ENCODE measurements at places on chromosomes 1 and 21.

GRCh38 chr1:111976332-111976731, 13.1 kb downstream of the KCND3 start:
- DNase-seq = no peak

- no peak for DNase-seq
Measured at GRCh38 chr1:39103328-39104157, 77.4 kb downstream of the NDUFS5 start.

- no peak for DNase-seq
Measured at GRCh38 chr1:232209357-232209756, 420.6 kb downstream of the SIPA1L2 start.

- DNase-seq = no peak
Measured at GRCh38 chr1:147451628-147452027, 89.7 kb upstream of the BCL9 start.

GRCh38 chr1:162706606-162707005, 74.3 kb downstream of the DDR2 start:
- no peak for DNase-seq

GRCh38 chr1:100360790-100361510, 8.6 kb downstream of the CDC14A start:
- DNase-seq = no peak

DNA sequence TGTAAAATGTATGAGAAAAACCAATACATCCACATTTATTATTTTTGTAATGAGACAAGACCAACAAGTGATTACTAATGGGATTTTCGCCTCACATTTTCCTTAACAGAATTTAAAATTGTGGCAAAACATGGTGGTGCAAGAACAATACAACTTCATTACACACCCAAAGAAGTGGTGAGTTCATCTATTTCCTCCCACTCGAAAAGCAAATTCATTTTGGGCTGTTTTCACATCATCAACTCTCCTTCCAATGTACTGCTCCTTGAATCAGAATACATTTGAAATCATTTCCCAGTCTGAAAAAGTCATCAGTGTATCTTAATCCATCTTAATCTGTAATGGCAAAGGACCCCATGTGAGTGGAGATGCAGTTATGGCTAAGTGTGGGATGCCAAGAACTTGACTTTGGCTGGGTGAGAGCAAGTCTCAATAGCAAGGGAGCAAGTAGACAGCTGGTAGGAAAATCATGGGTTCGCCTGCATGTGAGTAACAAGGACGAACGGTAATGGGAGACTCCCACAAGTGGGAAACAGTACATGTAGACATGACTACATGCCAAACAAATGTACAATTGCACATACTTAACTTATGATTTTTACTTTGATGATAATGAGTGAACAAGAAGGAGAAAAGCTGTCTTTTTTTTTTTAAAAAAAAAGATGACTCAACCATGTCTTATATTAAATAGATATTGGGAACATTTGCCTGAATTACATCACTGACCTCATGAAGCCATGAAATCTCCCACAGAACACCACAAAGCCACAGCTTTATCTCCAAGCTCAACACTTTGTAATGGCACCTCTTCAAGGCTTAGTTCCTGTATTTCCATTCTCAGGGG, 46.0 kb downstream of the RUNX1 start:
- no peak for DNase-seq

GRCh38 chr1:62901650-62902049, 117.7 kb downstream of the ATG4C start:
- no peak for DNase-seq

DNA sequence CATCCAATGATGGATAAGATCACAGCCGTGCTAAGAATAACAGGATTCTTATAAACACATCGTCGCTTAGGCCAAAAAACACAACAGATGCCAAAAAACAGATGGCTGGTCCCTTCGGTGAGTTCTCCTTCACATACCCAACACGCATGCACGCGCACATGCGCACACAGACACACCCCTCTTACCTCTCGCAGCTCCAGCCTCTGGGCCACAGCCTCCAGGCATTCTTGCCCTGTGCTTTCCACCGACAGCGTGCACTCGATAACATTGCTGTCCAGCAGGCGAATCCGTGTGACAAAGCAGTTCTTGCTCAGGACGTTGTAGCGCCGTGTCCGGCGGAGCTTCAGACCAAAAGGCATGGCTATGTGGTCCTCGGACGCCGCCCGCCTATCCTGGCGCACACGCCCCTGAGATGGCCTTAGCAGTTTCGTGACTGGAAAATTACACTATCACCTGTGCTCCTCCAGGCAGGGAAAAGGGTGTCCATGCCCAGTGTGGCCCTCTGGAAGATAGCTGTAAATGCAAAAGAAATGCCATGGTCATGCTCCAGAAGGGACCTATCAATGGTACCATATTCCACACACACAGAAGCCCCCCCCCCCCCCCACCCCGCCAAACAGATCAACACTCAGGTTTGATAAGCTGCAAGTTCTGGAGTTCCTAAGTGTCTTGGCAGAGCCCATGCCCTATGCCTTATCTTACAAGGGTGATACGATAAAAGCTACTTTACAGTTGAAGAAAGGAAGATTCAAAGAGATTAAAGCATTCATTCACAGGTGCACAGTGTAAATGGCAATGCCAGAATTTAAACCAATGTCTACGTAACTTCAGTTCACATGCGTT, 86.7 kb downstream of the PTPN14 start:
- DNase-seq = no peak

DNA sequence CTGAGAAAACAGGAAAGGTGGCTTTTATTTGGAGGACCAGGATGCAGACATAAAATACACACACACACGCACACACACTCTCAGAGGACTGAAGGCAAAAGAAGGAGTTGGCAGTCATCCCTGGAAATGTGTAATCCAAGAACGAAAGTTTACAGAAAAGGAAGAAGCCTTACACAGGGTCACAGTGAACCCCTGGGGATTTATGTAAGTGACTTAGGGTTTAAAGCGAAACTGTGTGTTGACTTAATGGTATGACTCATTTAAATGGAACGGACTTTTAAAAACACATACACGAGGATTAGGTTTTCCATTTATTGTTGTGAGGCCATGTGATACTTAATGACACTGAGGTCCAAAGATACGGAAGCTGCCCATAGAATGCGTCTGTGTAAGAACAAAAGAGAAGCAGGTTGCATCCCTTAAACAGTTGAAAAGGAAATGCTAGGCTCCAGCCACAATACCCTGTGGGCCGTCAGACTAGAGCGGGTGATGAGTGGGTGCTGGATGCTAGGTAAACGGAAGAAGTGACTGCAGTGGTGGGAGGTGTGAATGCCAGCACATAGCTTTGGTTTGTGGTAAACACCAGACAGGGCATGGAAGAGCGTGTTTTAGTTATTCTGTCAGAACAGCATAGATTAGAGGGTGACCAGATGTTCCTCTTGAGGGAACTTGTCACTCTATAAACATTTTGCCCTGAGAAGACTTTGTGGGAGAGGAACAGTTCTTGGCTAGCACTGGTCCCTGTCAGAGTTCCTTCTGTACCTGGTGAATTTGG, 21.6 kb upstream of the BCL10 start:
- DNase-seq = peak; percentile 16

DNA sequence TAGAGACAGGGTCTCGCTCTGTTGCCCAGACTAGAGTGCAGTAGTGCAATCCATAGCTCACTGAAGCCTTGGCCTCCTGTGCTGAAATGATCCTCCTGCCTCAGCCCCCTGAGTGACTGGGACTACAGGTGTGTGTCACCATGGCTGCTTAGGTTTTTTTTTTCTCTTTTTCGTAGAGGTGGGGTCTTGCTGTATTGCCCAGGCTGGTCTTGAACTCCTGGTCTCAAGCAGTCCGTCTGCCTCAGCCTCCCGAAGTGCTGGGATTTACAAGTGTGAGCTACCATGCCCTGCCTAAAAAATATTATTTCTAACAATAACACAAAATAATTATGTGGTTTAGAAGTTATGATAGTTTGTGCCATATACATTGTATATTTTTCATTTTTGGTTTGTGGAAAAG, 9.9 kb downstream of the CAMTA1 start:
- DNase-seq = no peak

- DNase-seq = no peak
Measured at GRCh38 chr1:245825128-245825901, 670.5 kb downstream of the KIF26B start.

DNA sequence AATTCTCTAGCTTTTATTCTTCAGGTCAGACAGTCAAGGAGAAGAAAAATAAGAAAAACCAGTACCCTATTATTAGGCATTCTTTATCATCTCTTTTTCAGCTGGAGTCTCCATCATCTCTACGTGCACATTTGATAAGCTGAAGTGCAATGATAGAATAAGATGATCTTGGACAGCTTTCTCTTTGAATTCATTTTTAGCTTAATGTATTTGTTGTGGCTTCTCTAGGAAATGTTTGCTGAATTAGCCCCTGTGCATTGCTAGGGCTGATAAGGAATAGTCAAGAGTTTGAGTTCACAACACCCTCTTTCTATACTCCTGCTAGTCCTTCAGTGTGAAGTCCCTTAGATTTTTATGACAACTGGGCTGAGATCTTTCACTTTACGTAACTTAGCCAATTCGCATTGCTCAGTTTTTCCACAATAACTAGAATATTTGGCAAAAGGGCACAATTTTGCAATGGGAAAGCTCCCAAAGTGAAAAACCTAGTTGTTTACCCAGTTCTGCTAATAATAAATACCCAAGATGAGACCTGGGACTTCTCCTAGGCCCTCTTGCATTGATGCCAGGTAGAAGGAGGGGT, 7.0 kb upstream of the KCNJ15 start:
- no peak for DNase-seq

DNA sequence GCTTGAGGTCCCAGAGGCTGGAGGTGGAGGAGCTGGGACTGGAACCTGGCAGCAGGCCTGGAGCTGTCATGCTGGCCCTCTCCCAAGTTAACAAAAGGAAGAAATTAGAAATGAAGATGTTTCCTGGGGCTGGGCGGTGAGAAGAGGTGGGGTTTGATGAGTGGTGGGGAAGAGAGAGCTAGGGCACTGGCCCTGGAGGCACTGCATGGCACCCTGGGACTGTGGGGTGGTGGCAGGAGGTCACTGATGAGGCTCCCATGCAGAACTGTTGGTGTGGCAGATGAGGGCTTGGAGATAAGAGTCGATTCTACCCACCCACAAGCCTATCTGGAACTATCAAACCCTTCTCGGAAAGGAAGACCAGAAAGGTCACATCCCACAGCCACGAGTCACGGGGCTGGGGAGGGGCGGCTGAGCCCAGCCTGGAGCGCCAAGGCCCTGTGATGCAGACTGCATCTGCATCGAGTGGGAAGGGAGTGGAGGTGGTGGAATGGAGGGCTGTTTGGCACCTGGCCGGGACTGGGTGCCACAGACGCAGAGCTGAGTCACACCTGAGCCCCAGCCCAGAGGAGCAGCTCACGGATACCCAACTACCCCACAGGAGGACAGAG, 29.4 kb downstream of the MRPL37 start:
- no peak for DNase-seq

DNA sequence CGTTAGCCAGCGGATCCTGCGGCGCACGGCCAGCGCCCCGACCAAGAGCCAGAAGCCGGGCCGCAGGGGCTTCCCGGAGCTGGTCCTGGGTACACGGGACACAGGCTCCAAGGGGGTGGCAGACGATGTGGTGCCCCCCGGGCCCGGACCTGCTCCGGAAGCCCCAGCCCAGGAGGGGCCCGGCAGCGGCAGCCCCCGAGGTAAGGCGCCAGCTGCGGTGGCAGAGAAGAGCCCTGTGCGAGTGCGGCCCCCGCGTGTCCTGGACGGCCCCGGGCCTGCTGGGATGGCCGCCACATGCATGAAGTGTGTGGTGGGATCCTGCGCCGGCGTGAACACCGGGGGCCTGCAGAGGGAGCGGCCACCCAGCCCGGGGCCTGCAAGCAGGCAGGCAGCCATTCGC, 24.2 kb downstream of the PANK4 start:
- DNase-seq = no peak

DNA sequence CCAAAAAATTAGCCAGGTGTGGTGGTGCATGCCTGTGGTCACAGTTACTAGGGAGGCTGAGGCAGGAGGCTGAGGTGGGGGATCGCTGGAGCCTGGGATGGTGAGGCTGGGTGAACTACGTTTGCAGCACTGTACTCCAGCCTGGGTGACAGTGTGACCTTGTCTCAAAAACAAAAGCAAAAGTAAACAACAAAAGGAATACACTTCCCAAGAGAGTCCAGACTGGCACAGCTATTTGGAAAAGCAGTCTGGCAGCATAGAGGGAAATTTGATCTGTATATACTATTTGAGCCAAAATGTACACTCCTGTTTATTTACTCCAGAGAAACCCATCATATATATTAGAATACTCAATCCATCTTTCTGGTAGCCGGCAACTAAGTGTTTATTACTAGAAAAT, 107.0 kb upstream of the HMCN1 start:
- DNase-seq = no peak

DNA sequence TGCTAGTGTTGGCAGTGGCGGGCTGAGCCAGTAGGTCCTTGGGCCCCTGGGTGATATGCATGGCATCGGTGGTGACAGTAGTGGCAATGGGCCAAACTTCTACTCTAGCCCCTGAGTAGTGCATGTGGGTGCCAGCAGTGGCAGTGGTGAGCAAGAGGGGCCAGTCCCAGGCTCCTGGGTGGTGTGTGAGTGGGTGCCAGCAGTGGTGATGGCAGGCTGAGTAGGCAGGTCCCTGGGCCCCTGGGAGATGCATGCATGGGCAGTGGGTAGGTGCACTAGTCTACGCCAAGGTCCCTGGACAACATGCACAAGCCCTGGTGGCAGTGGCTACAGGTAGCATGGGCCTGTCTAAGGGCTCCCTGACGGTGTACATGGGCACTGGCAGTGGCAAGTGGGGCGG, 24.6 kb upstream of the TTC22 start:
- DNase-seq = no peak

- DNase-seq = no peak
Measured at GRCh38 chr1:66919828-66920227, 4.8 kb downstream of the DNAI4 start.

DNA sequence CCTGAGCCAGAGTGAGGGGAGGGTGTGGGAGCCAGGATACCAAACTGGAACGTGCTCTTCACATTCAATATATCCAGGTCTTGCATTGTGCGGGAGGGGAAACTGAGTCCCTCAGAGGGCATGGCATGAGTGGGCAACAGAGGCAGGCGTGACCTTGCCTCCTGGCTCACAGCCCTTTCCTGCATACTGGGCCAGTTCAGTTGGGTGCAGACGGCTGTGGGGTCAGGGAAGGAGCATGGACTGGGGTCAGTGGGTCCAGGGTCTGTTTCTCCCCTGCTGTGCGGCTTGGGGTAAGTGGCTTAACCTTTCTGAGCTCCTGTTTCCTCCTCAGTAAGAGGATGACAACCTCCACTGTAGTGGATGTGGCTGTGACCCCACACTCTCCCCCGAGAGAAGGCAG, 16.6 kb downstream of the SERINC2 start:
- DNase-seq = no peak
